AG09319 (cell line): ENCODE measurements at places on chromosomes 12 and 14.

DNA sequence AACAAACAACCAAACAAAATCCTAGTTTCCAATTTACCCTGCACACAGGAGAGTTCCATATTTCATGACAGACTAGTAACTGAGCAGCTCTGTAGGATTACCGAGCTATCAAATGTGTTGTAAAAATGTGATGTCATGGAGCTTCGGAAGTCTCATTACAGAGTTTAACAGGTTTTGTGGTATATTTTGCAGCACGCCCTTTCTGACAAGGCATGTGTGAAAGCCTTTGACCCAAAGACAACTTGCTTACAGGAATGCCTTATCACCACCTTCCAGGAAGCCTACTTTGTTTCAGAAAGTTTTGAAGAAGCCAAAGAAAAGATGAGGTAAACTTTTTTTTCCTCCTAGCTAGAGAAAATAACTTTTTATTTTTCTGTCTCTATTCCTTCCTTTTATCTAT, 92.4 kb downstream of the TPH2 start:
- DNase-seq: no peak

- DNase-seq: no peak
Measured at GRCh38 chr12:109925185-109925840, 25.2 kb downstream of the TCHP start.

GRCh38 chr12:104197264-104197663, 18.3 kb upstream of the TXNRD1 start:
- peak; percentile 22 for DNase-seq

DNA sequence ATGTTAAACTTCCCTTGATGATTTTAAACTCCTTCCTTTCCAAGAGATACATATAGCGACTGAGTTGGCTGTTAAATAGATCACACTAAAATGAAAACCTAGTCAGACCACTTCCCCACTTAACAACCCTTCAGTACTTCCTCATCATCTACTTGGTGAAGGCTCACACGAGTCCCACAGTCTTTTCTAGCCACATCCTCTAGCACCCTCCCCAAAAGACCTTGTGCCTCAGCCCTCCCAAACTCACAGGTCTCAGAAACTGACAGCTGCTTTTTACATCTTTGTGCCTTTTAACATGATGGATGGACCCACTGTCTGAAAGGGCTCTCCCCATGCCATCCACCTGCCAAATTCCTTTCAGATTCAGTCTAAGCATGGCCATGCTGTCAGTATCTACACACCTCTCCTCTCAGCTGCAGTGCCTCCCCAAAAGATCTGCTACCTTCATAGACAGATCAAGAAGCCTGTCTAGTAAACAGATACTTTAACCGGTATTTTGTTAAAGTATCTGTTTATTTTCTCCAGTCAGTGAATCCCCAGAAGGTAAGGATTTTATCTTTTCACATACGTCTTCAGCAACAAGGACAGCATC, 65.1 kb upstream of the GPHB5 start:
- DNase-seq: no peak
